ENCODE measurements at places on chromosomes 6 and 20.

DNA sequence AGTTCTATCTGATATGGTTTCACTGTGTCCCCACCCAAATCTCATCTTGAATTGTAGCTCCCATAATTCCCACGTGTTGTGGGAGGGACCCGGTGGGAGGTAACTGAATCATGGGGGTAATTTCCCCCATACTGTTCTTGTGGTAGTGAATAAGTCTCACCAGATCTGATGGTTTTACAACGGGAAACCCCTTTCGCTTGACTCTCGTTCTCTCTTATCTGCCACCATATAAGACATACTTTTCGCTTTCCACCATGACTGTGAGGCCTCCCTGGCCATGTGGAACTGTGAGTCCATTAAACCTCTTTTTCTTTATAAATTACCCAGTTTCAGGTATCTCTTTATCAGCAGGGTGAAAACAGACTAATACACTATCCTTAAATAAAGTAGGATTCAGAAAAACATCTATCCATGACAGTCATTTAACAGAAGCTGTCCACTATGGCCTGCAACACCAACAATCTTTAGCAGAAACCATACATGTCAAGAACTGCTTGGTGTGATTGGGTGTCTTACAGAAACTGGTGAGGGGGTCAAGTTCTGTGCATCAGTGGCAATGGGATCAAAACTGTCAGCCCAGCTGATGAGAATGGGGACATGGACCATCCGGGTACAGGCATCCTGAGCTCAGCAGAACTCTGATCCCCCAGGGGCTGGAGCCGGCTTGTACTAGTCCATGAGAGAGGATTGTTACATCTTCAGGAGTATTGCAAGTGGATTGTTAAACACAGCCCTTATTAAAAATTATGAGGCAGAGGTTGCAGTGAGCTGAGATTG is 59.2 kb downstream of the SCML4 start:
- no peak for DNase-seq

- DNase-seq, result no peak
These were observed 13.4 kb upstream of the HSF2 start for GRCh38 chr6:122385857-122386612.

- no peak for DNase-seq
These were observed 153.2 kb upstream of the TOP1 start for GRCh38 chr20:40875116-40876085.

DNA sequence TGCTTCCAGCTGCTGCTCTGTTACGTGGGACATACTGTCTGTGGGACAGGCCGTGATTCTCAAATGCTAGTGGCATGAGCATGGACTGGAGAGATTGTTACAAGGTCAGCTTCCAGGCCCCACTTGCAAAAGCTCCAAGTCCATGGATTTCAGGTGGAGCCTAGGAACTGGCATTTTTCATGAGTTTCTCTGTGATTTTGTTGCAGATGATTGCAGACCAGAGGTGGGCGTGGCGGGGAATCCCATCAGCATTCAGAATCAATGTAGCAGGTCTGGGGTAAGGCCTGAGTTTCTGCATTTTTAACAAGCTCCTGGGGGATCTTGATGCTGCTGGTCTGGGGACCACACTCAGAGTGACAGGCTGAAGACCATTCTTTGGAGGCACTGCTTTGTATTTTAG is 2.4 kb upstream of the CDH4 start:
- no peak for DNase-seq

- no peak for DNase-seq
These were observed 256.4 kb downstream of the GMPR start for GRCh38 chr6:16494793-16495192.

DNA sequence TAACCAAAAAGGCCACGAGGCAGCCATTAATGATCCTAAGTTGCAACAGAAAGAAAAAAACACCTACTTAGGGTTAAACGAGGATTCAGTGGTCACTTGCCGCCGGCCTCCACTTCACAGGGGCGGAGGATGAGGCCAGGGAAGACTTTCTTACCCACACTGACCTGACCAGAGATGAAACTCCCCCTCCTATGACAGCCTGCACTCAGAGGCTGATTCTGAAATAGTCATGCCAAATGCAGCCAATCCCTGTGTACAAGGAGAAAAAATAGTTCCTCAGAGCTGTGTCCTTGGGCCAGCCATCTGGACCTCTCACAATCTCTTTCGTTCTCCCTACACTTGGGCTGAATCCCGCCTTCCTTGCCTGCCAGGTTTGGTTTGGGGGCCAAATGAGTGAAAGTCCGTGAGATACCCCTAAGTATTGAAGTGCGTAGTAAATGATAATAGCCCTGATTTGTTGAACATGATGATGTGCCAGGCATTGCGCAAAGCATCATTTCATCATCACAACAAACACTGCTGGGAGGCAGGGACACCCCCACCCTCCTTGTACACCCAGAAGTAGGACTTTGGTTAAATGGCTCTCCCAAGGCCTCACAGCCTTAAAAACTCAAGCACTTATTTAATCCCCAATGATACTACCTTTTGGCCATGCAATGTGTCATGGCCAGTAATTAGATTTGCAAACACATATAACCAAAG is 3.2 kb upstream of the IRF4 start:
- no peak for DNase-seq

GRCh38 chr20:39089029-39089428 is 126.9 kb downstream of the DHX35 start:
- DNase-seq, result no peak

DNA sequence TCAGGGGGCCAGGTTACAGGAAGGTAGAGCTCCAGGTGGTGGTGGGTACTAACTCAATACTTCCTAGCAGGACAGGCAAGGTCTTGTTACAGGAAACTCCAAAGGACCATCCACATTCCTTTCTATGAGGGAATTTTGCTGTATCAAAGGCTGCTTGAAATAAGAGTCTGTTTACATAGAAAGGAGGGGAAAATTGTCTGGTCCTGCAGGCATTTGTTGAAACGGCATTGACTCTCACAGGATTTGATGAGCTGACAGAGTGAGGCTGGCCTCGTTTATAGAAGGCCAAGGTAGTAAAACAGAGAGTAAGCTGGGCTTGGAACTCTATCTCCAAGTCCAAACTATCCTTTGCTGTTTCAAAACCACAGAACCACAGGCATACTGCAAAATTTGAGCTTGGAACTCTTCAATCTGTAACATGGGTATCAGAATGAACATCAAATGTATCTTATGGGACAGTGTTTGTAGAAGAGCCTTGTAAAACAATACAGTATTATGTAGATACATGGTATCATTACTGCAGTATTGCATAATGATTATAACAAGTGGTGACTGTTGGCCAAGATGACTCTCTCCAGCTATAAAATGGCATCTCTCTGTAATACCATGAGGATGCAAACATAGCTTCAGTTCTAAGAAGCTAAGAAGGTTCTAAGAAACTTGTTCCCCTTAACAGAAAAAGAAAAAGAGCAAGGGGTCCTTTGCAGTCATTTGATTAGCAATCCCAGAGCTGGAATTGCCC is 61.5 kb downstream of the TRAM2 start:
- DNase-seq, result no peak

GRCh38 chr6:25122001-25122400 is 157.2 kb upstream of the CARMIL1 start:
- DNase-seq, result no peak

DNA sequence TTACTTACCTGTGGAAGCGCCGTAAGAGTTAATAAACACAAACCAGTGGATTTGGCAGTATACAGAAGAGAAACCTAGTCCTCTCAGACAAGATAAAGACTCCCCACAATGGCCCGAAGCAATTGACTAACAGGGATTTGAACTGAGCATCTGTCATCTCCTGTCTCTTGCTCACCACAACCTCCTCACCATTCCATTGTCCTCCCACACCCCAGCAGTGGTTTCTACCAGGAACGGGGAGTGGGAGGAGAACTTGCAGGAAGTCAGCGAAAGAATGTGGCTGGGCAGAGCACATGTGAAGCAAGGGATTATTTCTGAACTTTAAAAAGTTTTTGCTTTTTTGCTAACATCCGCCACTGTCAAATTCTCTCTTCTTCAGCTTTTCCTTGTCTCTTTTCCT is 24.6 kb upstream of the TAAR1 start:
- DNase-seq, result no peak

GRCh38 chr6:79193971-79194370 is 40.5 kb downstream of the HMGN3 start:
- no peak for DNase-seq

GRCh38 chr20:5844063-5844681 is 94.0 kb downstream of the SHLD1 start:
- peak; percentile 59 for DNase-seq

DNA sequence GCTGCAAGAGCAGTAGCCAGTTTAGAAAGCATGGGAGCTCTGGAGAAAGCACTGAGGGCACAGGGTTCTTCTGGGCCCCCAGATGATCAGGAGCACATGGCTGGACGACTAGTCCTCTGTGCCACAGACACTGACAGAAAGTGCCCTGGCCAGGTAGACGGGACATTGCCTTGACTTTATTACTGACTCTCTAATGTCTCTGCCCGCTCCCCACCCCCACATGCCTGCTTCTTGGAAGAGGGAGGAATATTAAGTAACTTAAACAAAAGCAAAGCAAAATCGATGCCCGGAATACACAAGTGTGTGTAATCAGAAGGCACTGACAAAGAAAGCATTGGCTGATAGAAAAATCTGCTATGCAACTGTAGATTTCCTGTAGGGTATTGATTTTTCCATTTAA is 99.3 kb downstream of the SOBP start:
- no peak for DNase-seq

GRCh38 chr6:158837684-158838625 is 18.8 kb upstream of the EZR start:
- no peak for DNase-seq

GRCh38 chr6:152296648-152297376 is 340.4 kb downstream of the SYNE1 start:
- DNase-seq, result no peak

GRCh38 chr6:24228681-24229255 is 102.8 kb downstream of the NRSN1 start:
- no peak for DNase-seq

GRCh38 chr20:15742087-15742486 is 831.2 kb downstream of the KIF16B start:
- DNase-seq, result no peak

- DNase-seq, result no peak
These were observed 18.6 kb upstream of the SPDEF start for GRCh38 chr6:34574647-34575293.

DNA sequence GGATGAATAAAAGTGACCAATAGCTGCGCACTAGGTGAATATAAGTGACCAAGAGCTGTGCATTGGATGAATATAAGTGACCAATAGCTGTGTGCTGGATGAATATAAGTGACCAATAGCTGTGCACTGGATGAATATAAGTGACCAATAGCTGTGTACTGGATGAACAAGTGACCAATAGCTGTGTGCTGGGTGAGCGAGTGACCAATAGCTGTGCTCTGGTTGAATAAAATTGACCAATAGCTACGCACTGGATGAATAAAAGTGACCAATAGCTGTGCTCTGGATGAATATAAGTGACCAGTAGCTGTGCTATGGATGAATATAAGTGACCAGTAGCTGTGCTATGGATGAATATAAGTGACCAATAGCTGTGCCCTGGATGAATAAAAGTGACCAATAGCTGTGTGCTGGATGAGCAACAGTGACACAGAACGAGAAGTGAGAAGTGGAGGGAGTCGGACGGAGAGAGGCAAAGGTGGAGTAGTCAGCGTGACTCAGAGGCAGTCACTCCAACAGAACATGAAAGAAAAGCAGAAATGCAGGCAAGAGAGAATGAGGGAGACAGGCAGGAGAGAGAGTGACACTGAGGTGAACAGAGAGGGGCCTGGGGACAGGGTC is 38.5 kb downstream of the RBM38 start:
- no peak for DNase-seq

- no peak for DNase-seq
These were observed 198.3 kb downstream of the JARID2 start for GRCh38 chr6:15444081-15444731.

DNA sequence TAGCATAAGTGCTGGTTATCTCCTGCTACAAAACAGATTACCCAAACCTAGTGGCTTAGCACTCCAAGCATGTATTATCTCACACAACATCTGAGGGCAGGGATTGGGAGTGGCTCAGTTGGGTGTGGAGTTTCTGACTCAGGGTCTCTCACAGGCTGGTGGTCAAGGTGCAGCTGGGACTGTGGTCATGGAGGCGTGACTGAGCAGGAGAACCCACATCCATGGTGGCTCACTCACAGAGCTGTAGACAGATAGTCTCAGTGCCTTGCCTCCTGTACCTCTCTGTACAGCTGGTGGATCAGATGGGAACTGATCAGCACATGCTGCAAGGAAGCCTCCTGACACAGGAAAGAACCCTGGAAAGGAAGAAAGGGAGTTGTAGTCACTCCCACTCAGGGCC is 83.1 kb upstream of the CST7 start:
- DNase-seq, result no peak

GRCh38 chr6:105401247-105402089 is 1.4 kb downstream of the PREP start:
- DNase-seq, result no peak

DNA sequence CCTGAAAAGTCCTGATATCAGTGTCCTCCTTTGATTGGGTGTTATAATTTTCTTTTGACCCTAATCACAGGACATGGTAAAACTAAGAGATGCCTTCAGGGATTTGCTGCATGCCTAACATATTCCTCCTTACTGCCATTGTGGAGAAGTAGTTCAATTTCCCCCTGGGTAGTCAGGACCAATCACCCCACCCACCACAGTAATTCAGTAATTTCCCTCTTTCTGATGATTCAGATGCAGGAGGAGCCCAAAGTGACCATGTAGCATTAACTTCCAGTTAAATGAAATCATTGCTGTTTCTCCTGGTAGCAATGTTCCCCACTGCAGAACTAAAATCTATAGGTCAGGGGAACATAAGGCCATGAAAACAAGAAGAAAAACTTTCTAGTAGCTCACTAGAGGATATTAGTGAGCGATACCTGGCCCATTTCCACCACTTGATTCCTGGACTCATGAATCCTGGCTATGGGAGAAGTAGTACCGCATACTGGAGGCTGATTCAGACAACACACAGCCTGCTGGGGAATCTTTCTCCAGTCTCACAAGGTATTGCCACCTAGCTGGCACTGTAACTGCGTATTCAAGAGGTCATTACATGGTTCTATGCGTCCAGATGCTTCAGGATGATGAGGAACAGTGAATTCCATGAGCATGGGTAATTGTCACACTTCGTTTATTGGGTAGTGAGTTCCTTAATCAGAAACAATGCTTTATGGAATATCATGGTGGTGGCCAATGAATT is 561.2 kb downstream of the HAO1 start:
- DNase-seq, result no peak

GRCh38 chr6:158768436-158768835 is 50.7 kb downstream of the EZR start:
- no peak for DNase-seq

GRCh38 chr6:130982941-130983456 is 80.0 kb downstream of the EPB41L2 start:
- no peak for DNase-seq

- DNase-seq, result no peak
These were observed 37.1 kb downstream of the GINS1 start for GRCh38 chr20:25444556-25444955.

- DNase-seq, result no peak
These were observed 45.2 kb downstream of the DPPA5 start for GRCh38 chr6:73308712-73309534.

GRCh38 chr6:106574741-106575458 is 54.4 kb downstream of the RTN4IP1 start:
- DNase-seq, result no peak

- DNase-seq, result no peak
These were observed 5.9 kb downstream of the NUDT3 start for GRCh38 chr6:34386316-34387137.
